Skin of body (tissue), 3 donors: ENCODE measurements at places on chromosomes 16 and 17. TPM values are rescaled to one million over a fixed set of nuclear protein-coding genes. Genes with fewer than 3 reads are reported as not detected.

DNA sequence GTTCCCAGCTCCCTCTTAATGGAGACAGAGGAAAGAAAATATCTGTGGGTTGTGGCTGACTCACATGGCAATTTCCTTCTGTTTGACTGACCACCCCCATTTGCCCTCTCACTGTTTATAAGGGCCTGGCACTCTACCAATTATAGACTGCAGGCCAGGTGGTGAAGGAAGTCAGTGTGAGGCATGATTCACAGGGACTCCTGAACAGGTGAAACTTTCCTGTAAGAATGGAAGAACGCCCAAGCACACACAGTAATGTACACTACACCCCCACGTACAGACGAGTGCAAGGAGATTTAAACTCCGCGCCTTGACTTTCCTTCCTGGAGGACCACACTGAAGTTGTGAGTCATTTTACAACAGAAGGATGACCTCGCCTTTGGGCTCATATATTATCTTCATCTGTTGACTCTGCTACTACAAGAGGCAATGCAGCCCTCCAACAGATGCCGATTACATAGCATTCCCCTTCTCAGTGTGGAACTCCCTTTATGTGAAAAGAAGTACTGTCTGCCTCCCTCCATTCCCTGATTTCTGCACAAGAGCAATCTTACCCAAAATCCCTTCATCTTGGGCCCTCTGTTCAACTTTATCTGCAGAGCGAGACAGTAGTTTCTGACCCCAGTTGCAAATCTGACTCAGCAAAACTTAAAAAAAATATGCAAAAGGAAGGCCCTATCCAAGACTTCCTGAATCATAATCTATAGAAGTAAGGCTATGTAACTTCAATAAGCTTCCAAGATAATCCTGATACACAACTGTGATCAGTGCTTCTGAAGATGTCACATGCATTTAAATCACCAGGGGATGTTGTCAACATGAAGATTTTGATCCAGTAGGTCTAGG lies 163.6 kb downstream of the SHISA6 start:
- DNase-seq, result peak; percentile 12

DNA sequence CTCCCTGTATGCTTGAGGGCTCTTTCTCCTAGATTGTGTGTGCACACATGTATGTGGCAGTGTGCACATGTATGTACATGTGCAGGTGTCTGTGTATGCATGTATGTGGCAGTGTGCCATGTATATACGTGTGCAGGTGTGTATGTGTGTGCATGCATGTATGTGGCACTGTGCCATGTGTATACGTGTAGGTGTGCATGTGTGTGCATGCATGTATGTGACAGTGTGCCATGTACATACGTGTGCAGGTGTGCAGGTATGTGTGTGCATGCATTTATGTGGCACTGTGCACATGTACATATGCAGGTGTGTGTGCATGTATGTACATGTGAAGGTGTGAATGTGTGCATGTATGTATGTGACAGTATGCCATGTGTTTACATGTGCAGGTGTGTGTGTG lies 43.9 kb upstream of the BHLHA9 start:
- DNase-seq, result no peak

GRCh38 chr17:49227436-49228261 lies 2.9 kb downstream of the PHOSPHO1 start:
- DNase-seq, result no peak

DNA sequence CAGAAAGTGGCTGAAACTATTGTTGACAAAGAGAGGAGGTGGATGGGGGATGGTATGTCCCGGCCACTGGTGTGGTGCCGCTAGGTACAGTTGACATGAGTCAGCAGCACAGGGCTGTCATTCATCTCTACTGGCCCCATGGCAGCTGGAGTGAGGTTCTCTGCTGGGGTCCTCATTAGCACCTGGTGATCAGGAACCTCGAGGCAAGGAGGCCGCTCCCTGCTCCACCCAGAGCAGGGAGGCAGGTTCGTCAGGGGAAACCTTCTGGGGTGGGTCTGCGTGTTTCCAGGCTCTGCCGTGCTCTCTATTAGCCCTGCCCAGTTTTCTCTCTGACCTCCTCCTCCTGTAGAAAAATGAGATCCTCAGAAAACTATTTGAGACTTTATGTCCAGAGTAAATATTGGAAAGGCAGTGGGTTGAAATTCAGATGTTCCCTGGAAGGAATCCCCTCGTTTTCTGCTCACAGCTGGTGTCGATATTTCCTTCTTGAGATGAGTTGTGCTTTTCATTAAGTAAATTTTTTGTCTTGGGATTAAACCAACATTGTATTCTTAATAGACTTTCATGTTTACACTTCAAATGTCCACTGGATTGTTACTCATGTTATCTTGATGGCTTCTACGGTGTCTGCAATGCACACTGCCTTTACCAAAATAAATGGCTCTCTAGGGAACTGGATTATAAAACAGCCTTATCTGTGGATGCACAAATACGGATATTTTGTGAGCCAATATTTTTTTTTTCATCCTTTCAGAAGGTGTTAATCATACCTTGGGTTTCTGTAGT lies 7.1 kb downstream of the NTN1 start:
- peak; percentile 67 for DNase-seq

DNA sequence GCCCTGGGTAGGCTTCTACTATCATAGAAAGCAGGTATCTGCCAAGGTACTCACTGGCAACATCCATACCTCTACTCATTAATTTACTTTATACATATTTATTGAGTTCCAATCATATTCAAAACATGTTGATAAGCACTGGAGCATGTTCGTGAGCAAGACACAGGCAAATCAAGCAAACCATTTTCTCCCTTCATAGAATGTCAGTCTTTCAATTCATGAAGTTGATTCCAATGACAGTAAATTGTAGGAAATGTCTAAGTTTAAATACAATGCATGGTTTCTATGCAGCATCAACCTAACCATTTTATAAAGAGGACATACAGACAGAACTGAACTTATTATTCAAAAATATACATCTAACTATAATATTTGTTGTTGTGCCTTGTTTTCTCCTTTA lies 978.6 kb downstream of the CDH8 start:
- DNase-seq, result no peak

DNA sequence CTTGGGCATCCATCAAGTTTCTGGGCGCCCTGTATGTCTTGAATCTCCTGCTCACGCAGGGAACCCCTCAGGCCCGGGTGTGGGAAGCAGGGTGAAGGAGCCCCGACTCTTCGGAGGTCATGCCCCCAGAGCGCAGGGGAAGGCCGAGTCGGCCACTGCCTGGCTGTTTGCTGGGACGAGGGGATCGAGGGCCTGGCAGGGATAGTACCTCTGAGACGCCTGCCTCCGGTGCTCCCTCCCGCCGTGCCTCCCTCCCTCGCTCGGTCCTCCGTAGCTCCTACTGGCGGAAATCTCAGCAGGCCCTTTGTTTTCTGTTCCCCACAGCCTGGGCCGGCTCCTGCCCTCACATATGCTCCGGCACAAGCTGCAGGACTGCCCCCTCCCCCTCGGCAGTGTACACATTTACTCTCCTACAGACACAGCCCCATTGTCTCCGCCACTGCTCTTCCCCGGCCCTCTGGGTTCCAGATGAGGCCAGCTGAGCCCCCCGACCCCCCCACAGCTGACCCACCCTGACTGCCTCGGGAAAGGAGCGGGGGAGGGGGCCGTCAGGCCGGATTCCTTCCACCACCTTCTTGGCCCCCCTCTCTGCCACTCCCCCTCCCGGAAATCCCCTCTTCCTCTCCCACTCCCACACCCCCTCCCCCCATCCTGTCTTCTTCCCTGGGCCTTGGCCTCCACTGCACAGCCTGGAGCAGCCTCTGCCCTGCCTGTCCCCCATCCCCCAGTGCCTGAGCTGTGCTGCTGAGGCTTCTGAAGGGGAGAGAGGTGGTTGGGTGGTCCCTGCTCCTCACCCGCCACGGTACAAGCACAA lies 1.4 kb downstream of the TRAF4 start:
- peak; percentile 78 for DNase-seq

DNA sequence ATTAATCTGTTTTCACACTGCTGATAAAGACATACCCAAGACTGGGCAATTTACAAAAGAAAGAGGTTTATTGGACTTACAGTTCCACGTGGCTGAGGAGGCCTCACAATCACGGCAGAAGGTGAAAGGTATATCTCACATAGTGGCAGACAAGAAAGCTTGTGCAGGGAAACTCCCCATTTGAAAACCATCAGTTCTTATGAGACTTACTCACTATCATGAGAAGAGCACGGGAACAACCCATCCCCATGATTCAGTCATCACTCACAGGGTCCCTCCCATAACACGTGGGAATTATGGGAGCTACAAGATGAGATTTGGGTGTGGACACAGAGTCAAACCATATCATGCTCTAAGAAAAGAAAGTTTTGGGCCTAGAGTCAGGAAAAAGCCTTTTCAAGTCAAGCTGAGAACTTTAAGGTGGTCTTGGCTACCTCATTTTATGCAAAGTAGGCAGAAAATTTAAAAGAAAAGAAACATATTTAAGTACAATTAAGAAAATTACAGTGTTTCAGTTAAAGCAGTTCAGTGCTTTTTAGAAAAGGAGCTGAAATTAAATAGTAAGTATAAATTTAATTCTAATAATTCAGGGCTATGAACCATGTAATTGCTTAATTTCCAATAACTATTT lies 24.9 kb upstream of the CRYM start:
- DNase-seq, result no peak

- DNase-seq, result no peak
Observed at GRCh38 chr16:47965439-47965838, 190.4 kb downstream of the ABCC12 start.

- DNase-seq, result no peak
Observed at GRCh38 chr16:57503366-57503765, 17.1 kb upstream of the DOK4 start.

DNA sequence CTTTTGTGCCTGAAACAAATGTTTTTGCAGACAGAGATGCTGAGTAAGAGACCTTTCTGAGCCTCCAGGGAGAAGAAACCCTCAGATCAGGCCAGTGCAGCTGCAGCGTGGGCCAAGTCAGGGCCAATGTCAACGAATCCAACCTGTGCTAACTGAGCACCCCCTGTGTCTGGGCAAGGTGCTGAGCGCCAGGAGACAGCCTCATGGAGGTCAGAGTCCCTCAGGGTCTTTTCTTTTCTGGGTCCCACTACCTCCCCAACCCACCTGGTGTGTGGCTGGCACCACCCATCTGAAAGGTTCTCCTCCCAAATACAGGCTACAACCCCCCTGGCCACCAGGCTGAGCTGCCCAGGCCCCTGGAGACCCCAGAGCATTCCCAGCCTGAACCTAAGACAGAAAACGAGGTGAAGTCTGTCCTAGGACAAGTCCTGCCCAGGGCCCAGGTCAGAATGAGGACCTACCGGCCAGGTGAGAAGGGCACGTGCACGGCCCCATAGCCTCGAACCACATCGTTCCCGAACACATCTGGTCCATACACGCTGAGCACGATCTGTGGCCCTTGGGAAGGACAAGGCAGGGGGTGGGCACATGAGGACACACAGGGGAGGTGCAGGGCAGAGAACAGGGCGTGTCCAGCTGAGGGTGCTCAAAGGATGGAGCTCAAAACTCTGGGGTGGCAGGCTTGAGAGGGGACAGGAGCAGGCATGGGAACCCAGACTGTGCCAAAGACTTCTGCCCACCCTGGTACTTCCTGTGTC lies 15.0 kb downstream of the B9D1 start:
- no peak for DNase-seq

DNA sequence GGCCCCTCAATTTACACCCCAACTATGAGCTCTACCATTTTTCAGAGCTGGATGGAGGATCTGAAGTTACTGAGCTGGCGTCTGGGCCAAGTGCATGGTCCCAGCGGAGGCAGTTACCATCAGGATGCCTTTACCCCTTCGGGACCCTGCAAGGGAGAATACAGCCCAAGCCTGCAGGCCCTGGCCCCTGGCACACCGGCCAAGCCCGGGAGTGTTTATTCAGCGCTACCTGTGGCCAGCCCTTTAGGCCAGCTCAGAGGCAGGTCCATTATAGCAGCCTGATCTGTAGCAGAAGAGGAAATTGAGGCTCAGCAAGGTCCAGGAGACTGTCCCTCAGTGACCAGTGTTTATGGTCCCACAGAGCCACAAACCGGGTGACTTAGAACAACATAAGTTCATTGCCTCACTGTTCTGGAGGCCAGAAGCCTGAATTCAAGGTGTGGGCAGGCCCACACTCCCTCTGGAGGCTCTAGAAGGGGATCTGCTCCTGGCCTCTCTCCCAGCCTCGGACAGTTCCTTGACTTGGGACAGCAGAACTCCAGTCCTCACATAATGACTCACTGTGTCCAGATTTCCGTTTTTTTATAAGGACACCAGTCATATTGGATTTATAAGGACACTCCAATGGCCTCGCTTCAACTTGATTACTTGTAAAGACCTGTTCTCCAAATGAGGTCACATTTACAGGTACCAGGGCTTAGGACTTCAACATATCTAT lies 8.8 kb downstream of the SEC14L5 start:
- DNase-seq, result no peak

DNA sequence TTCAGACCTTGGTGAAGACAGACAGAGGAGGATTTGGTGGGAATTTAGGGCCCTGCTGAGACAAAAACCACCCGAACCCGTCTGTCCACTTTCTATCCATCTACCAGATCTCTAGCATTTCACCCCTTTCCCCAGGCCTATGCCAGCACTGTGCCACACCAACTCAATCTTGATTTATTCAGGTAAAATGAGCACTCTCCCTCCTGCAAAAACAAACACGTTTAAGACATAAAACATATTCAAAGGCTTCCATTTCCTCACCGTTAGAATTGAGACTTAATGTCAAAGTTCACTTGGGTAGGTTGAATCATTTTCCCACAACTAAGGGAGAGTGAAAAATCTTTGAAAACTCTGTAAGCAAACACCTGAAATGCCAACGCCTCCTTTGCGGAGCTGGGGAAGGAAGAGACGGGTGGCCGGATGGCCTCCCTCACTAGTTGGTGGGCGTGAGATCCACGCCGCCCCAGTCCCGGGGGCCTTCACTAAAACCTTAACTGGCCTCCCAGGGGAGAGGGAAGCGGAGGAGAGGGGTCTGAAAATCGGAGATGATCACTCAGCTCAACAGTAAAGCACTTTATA lies 862 bp downstream of the DCAKD start:
- no peak for DNase-seq

- DNase-seq, result no peak
Observed at GRCh38 chr17:1323336-1323735, 43.9 kb downstream of the TRARG1 start.

Gene CACNA1G
- 8.9 TPM for total RNA-seq

Gene WNT9B
- not detected for total RNA-seq

Gene TIGD7
- 10.3 TPM for total RNA-seq

Gene TBC1D3K
- not detected for total RNA-seq

Gene KRT9
- 0.79 TPM for total RNA-seq

Gene LGALS9B
- 1.2 TPM for total RNA-seq

Gene ARHGDIG
- total RNA-seq, result 0.99 TPM
